ENCODE measurements at places on chromosomes 1 and 21.

- DNase-seq: no peak
Observed at GRCh38 chr1:200173097-200173618, 145.6 kb downstream of the NR5A2 start.

GRCh38 chr1:231679109-231679508, 52.5 kb downstream of the DISC1 start:
- no peak for DNase-seq

DNA sequence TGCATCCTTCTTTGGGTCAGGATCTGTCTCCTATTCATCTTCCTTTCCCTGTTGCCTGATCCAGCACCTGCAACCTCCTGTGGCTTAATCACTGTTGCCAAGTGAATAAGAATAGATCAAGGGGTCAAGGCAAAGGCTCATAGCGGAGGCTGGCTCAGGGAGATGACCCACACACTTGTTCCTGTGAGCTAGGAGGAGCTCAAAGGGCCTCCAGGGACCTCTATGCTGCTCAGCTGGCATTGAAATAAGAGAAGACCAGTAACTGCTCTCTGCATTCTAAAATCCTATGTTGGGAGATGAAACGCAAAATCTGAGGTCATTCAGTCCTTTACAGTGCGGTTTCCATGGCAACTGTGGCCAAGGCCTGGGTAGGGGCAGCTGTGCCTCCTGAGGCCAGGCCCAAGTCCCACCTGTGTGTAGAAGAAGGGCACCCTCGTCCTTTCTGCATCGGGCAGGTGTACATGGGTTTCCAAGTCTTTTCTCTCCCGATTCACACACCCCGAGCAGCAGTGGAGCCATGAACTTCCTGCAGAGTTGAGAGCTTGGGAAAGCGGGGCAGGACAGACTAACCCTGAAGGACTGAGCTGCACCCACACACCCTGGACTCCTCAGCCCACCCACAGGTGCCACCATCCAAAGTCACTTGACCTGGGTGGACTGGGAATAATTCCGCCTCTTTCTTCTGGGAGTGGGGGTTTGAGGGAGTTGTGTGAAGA, 27.8 kb upstream of the STUM start:
- DNase-seq: no peak

DNA sequence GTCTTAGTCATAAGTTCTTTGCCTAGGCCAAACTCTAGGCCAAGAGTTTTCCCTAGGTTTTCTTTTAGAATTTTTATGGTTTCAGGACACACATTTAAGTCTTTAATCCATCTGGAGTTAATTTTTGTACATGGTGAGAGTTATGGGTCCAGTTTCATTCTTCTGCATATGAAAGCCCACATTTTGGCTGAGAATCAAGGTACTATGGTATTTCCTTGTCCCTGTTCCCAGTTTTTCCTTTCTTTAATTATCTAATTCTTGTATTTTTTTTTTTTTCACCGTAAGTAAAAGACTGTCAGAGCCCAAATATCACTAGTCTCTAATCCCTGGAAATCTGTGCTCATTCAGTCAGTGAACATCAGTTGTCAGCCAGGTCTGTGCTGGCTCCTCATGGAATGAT, 105.4 kb downstream of the MAP3K21 start:
- peak; percentile 5 for DNase-seq

DNA sequence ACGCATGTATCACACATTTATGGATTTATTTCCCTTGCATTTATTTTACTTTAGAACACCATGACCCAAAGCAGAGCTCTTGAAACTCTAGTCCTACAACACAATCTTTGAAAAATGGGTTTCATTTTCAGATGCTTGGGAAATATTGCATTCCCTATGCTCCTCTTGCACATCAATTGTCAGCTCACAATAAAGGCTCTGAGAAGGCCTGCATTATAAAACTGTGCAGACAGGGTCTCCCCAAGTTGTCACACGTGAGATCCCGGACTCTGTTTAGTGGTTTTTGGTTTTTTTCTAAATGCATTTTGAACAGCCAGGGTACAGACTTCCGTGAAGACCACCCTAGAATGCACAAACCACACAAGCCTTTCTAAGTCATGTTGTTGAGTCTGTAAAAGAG, 9.9 kb upstream of the B3GALT5 start:
- DNase-seq: no peak

GRCh38 chr21:43881283-43881682, 16.3 kb downstream of the AGPAT3 start:
- no peak for DNase-seq

DNA sequence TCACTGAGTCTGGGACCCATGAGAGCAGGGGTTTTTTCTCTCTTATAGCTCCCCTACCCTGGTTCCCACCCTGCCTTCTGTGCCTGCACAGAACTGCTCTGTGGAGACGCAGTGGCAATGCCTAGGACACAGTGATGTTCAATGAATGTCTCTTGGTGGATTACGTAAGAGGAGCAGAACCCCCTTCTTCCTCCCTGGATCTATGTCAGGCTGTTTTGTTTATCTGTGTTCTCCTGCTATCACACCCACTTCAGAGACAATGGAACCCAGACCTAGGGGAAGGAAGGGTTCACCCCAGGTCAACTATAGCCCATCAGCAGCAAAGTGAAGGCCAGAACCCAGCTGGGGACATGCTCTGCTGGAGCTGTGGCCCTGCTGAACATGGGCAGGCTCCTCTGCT, 2.0 kb downstream of the HPCAL4 start:
- DNase-seq: no peak

DNA sequence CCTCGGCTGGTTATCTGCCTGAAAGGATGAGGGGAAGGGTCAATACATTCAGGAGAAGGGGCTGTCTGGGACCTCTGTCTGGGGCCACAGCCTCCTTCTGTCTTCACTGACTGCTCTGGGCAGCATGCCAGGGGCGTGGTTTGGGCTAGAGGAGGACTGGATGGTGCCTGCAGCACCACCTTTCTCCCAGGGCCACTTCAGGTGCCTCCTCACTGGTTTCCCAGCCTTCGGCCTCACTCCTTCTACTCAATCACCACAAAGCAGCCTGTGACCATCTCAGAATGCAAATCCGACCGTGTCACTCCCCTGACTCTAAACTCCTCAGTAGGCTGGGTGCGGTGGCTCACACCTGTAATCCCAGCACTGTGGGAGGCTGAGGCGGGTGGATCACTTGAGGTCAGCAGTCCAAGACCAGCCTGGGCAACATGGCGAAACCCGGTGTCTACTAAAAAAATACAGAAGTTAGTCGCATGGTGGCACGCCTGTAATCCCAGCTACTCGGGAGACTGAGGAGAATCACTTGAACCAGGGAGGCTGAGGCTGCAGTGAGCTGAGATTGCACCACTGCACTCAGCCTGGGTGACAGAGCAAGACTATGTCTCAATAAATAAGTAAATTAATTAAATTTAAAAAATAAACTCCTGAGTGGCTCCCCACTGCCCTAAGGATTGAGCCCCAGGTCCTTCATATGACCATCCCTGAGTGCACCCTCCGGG, 50.1 kb upstream of the ECE1 start:
- DNase-seq: no peak

- no peak for DNase-seq
Observed at GRCh38 chr21:27817902-27818623, 851.2 kb upstream of the ADAMTS5 start.

DNA sequence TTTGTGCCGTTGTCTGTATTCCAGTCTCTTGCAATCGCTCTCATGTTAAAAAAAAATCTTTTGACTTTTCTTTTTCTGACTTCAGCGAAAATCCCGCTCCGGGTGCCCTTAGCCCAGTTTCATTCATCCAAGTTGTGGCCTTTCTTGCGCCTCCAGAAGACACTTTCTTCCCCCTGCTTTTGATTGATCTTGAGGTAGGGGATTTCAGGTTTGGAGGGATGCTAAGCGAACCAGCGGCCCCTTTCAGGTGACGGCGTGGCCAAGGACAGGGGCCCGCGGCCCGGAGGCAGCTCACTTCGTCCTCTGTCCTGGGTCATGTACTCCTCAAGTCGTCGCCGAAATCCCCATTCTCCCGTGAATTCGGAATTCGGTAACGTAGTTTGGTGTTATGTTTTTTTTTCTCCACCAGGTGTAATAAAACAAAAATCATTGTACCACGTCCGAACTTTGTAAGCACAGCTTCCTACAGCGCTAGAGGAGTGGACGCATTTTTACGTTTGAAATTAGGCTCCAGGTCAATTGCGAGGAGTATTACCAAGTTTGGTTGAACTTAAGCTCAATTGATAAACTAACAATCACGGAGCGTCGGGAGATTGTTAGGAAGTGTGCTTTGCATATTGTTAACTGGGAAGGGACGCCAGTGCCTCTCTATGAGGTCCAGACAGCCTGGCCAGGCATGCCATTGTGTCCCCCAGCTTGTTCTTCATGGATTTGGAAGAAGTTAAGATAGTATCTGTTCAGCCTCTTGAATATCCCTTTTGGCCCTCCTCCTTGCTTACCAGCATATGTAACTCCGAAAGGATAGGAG, 1.1 kb downstream of the MRPS6 start:
- no peak for DNase-seq

- DNase-seq: no peak
Observed at GRCh38 chr1:65581119-65581518, 160.7 kb downstream of the LEPR start.

DNA sequence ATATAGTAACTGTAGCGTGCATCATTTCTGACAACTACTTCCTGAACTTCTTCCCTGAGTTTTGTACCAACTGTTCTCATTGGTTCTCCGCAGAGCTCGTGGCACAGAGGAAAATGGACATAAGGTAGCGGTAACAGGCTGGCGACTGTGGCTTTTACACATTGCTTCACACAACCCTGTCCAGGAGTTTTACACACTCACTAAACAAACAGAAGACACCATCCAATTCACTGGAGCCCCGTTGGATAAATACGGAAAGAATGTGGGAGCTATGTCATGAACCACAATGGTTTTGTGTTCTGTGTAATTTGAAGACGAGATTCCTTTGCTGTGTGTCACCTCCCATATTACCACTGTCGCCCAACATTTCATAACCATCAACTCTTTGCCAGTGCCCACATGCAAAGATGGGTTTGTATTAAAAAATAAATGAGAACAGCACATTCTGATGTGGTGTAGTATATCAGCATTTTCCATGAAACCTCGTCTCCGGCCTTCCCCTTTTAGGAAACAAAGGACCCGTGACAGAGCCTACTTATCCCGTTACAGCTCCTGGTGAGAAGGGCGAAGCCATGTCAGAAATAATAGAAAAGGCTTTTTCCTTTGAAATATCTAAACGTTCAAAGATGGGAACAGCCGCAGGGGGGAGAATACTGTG, 47.4 kb upstream of the ENAH start:
- DNase-seq: peak; percentile 98

GRCh38 chr1:72942008-72942407, 659.7 kb upstream of the NEGR1 start:
- no peak for DNase-seq

DNA sequence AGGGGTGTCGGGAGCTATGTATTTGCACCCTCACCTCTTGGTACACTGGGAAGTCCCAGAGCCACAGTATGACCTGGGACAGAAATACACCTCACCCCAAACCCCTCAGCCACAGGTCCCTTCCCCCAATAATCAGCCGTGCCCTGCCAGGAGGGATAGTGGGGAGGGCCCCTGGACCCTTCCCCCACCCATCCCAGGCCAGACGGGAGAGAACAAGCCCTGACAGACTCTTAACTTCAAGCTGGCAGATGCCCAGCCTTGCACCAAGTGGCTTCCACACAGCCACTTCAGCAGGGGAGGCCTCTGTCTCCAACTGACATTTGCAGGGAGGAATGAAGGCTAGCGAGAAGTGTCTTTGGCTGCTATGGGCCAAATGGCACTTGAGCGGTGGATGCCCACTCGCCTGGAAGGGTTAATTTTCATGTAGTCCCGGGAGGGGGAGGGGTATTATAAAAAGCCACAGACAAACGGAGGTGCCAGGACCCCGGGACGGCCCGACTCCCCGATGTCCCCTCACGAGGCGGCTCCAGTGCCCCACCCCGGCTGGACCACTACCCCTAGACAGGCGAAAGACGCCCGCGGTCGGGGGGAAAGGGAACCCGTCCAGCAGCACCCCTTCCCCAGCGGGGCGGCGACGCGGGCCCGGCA, 495 bp downstream of the SYNC start:
- no peak for DNase-seq
